ENCODE measurements at places on chromosomes 4 and X.

- no peak for DNase-seq
Measured at GRCh38 chr4:88690355-88690754, 7.3 kb downstream of the NAP1L5 start.

DNA sequence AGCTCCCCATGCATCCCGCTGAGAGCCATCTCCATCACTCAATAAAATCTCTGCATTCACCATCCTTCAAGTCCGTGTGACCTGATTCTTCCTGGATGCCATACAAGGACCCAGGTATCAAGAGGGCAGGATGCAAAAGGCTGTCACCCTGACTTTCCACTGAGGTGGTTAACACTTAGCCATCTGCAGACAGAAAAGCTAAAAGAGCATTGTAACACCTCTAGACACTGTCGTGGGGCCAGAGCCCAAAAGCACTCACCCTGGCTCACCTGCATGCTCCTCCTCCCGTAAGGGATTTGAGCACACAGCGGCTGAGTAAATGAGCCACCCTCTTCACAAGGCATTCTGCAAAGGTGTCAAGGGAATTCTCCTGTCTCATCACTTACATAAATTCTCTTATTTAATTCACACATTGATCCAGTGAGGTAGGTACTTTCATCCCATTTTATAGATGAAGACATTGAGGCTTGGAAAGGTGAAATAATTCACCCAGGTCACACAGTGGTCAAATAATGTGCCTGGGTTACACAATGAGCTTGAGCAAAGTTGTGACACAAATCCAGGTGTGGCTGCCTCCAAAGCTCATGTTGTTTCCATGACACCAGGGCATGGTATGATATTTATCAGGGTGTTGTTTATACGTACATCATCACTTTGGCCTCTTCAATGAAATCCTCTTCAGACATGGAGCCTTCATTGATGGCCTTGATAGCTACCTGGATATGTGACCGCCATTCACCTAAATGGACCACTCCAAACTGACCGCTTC, 48.0 kb downstream of the TXK start:
- no peak for DNase-seq

- DNase-seq, result no peak
Measured at GRCh38 chr4:60938181-60938580, 261.9 kb upstream of the ADGRL3 start.

GRCh38 chr4:62797221-62797620, 1597.1 kb downstream of the ADGRL3 start:
- DNase-seq, result no peak

GRCh38 chrX:81304563-81304962, 102.7 kb downstream of the SH3BGRL start:
- DNase-seq, result no peak

GRCh38 chrX:154371789-154372300, 2.6 kb downstream of the FLNA start:
- DNase-seq, result no peak

DNA sequence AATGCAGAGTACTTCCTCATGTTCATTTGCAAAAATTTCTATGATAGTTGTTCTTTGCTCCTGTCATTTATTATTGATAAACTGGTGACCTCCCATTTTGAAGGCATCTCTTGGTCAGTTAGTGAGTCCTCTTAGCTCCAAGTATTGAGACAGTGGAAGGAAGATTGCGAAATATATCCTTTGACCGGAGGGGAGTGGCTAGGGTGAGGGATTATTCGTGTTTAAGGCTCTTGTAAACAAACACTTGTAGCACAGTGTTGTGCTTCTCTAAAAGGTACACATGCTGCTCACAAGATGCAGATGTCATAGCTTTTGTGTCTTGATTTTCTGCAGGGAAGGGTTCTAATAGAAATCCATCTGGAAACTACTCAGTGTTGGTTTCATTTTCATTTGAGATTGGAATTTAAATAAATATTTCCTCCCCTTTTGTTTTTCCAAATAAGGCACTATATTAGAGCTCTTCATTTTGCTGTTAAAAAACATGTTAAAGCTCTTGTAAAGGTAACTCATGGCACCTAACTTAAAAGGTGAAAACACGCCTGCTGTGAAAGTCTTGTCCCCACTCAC, 21.8 kb downstream of the TXLNG start:
- no peak for DNase-seq

GRCh38 chrX:155747520-155747919, 133.6 kb upstream of the VAMP7 start:
- DNase-seq, result no peak

GRCh38 chr4:17981063-17981462, 40.5 kb downstream of the LCORL start:
- DNase-seq, result no peak

- DNase-seq, result no peak
Measured at GRCh38 chr4:113419631-113420030, 341.9 kb downstream of the CAMK2D start.

DNA sequence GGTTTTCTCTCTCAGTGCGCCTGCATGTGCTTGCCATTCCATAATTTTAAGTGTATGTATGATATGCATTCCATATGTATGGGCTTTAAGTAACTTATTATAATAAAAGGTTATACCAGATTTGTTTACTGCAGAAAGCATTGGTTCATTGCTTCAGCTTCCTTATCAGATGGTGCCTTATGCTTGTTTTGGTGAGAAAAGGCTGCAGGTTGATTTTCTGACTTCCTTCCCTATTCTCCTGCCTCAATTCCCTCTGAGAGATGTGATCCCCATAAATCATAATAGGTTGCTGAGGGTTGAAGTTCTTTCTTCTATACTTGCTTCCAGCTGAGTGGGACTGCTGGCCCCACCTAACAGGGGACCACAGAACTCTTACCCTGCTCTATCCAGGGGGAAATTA, 10.3 kb upstream of the CEP135 start:
- no peak for DNase-seq

- no peak for DNase-seq
Measured at GRCh38 chr4:88489100-88489761, 32.3 kb downstream of the HERC5 start.

DNA sequence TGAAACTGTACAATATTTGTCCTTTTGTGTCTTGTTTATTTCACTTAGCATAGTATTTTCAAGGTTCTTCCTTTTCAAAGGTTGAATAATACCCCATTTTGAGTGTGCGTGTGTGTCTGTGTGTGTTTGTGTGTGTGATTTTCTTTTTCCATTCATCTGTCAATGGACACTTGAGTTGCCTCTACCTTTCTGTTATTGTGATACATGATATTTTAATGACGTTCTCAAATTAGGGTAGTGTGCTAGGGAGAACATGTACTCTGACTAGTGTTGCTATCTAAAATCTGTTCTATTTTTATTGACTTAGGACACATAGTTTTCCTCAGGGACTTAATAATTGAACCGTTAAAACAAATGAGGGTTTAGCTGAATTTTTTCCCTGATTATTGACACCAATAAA, 9.9 kb downstream of the MMRN1 start:
- peak; percentile 1 for DNase-seq

DNA sequence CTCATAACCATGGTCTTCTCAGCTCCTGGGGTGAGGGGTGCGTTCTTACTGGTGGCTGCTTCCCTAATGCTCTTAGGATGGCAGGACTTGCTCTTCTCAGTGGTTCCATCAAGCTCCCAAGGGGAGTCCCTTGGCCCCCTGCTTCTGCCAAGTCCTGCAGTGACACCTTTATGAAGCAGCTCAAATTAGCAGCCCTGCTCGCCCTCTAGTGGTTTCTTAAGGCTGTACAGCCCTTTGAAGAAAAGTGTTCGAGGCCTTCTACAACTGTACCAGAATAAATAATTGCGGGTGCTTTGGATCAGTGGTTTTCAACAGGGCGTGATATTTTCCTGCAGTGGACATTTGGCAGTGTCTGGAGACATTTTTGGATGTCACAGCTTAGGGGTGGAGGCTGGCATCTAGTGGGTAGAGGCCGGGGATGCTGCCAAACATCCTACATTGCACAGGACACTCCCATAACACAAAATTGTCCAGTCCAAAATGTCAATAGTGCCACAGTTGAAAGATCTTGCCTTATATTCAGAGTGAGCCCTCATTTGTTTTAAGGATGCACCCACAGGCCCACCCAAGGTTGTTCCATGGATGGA, 204.7 kb upstream of the S100G start:
- no peak for DNase-seq

- no peak for DNase-seq
Measured at GRCh38 chr4:8773124-8773931, 98.3 kb downstream of the HMX1 start.

GRCh38 chrX:78109458-78109857, 5.4 kb downstream of the PGK1 start:
- DNase-seq, result no peak

DNA sequence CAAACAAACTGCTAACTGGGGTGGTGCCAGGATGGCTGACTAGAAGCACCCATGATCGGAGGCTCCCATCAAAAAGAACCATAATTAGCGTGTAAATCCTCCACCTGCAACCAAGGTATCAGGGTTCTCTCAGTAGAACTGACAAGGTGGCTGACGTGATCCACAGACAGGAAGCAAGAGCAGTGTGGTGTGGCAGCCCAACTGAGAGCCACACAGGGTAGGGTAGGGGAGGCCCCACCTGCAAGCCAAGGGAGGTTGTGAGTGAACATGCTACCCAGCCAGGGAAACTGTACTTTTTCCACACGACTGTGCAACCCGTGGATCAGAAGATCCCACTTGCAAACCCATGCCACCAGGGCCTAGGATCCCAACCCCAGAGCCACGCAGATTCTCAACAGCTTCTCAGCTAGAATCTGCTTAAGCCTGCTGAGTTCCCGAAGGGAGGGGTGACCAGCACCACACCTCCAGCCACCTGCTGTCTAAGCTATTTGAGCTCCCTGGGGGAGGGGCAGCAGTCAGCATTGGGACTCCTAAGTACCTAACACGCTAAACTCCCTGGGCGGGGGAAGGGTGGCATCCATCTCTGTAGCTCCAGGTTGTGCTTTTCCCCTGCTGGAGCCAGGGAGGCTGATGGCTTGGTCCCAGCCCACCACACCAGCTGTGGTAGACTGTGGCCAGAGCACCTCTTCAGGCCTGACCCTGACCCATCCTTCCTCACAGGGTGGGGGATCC, 425.1 kb downstream of the GPM6A start:
- no peak for DNase-seq

DNA sequence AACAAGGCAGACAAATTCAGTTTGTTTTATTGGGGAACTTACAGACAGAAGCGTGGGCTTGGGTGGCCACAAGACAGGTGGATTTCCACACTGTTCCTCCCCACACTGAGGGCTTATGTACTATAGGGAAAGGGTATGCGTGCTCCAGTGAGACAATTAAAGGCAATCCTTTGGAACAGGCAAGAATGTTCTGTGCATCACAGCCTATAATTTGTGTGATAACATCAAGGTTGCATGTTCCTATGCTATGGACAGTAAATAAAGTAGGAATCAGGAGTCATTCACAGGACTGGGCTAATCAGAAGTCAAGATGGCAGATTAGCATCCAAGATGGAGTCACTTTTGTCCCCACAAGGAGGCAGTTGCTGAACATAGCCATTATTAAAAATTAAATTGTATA, 84.6 kb upstream of the TRIM2 start:
- DNase-seq, result no peak

DNA sequence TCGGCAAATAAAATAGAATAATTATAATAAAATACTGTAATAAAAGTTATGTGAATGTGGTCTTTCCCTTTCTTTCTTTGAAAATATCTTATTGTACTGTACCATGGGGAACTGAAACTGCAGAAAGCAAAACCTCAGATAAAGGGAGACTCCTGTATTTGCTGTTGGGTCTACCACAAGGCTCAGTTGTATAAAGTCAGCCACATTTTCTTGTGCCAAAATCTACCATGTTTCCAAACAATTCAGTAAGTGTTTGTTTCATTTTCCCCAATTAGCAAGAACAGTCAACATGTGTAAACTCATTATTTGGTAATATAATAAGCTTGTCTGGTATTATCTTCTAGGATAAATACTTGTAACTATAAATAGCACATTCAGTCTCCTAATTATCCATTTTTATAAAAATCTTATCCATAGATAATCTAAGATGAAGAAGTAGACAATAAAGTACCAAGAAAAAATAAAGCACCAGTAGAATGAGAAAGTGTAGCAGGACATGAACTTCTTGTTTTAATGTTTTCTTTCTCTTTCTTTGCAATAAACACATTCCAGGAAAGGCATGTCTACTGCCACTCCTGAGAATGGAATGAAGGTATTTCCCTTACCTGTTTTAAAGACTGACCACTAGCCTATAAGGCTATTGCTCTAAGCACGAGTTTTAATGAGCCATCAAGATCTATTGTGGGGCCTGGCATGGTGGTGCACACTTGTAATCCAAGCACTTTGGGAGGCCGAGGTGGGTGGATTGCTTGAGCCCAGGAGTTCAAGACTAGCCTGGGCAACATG, 15.0 kb upstream of the OTUD4 start:
- no peak for DNase-seq

DNA sequence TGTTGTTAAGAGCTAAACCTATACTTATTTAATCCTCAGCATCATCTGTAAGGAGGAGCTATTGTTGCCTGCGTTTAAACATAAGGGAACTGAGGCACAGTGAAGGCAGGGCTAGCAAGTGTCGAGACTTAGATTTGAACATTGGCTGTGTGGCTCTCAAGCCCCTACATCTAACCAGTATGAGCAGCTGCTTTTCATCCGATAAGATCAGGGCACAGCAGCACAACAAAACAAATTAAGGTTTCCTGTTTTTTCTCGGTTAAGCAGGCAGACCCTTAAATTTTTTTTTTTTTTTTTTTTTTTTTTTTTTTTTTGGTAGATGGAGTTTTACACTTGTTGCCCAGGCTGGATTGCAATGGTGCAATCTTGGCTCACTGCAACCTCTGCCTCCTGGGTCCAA, 35.6 kb downstream of the RAB40A start:
- DNase-seq, result no peak

DNA sequence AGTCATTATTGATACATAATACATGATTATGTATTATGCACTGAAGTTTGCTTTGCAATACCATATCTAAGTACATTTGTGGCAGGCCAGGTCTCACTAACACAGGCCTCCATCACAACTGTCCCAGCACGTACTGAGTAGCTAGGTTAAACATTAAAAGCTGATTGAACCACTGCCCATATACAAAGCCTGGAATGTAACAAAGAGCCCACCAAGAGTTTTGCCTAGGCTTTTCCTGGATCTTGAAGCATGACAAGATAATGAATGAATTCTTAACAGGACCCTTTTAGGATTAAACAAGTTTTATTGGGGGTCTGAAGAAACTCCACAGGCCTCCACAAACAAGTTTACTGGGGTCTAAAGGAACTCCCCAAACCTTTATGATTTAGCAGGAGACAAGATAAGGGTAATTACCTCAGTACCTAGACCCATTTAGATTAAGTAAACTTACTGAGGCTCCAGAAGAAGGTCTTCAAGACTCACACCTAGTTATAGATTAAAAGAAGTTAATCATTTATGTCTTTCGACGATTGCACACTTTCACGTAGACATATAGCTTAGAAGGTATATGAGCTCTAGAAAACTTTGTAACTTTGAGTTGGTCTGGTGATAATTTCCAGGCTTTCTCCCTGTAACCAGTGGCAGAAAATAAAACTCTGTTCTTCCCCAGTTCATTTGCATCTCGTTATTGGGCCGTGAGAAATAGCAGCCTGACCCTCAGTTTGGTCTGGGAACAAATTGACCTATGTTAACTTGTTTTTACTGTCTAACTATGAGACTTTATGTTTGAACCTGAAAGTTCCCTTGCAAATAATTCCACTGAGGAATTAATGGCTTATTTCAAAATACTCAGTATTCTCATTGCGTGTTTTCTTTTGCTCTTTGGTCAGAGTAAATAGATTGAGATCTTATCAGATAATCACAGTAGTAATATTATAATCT, 84.8 kb downstream of the PHEX start:
- no peak for DNase-seq

All from NCI-H187 (cell line).